ENCODE measurements at places on chromosomes 3 and 15. TPM values are rescaled to one million over a fixed set of nuclear protein-coding genes. Genes with fewer than 3 reads are reported as not detected.

The FBXO40 gene
- total RNA-seq: 0.21 TPM

The MCTP2 gene
- 3.3 TPM for total RNA-seq

The BTLA gene
- not detected for total RNA-seq

The TFG gene
- total RNA-seq: 52.6 TPM

The CCR2 gene
- 2.7 TPM for total RNA-seq

The SPTBN5 gene
- total RNA-seq: 0.61 TPM

The IQCF5 gene
- not detected for total RNA-seq

The MYH15 gene
- 0.62 TPM for total RNA-seq

The SAMMSON gene
- not detected for total RNA-seq
